T-cell (primary cell): ENCODE measurements at places on chromosomes 5 and 9.

DNA sequence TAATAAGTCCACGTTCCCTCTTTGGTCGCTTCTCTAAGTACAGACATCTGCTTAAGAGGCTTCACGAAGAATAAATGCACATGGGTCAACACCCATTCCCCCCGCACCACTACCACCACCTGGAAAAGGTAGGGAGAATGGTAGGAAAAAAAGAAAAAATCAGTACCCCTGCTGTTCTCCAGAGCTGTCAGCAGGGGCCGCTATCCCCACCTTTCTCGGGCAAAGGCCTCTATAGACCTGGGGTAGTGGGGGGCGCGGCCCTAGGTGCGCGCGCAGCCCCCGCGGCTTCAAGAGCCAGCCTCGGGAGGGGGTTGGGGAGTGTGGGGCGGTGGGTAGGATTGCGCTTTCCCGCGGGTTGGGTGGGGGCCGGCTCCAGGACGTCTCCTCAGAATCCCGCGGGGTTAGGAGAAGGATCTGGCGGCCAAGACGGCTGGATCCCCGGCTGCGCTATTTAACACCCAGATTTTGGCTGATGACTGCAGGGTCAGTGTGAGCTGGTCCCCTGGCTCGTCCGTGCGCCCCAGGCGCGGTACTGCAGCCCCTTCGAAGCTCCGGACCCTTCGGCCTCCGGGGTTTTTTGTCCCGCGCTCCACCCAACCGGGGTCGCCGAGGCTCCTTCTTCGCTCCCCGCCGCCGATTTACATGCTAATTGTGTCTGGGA is 1.6 kb upstream of the SEMA6A start:
- no peak overlapping the region for H3K27ac ChIP-seq
- H3K4me3 ChIP-seq, result peak overlapping the region; percentile 70
- H3K27me3 ChIP-seq, result peaks cover 2% of the 10 kb centered on the region
- peaks cover 33% of the 10 kb centered on the region for H3K4me1 ChIP-seq
- DNase-seq, result no peak

DNA sequence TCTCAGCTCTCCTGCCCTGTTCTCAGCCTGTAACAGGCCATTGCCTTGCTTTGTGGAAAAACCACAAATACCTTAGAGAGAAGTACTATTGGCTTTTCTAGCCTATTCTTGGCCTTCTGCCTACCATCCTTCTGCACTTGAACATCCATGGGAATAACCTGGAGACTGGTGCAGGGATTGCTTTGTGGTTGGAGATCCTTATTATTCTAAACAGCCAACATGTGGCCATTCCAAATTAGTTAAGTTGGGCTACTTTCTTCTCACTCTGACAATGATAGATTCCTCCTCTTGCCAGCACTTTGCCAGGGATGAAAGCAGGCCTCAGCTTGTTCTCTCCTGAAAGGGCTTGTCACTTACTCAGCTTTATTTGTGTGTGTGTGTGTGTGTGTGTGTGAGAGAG is 240.4 kb downstream of the GLIS3 start:
- no peak overlapping the region for H3K4me3 ChIP-seq
- no peaks in the 10 kb centered on the region for H3K4me1 ChIP-seq

GRCh38 chr9:27394154-27394825 is 97.3 kb upstream of the EQTN start:
- H3K36me3 ChIP-seq, result no peaks in the 10 kb centered on the region
- H3K27ac ChIP-seq, result no peak overlapping the region
- H3K4me1 ChIP-seq, result no peaks in the 10 kb centered on the region
- no peak for DNase-seq
- H3K4me3 ChIP-seq, result no peak overlapping the region

DNA sequence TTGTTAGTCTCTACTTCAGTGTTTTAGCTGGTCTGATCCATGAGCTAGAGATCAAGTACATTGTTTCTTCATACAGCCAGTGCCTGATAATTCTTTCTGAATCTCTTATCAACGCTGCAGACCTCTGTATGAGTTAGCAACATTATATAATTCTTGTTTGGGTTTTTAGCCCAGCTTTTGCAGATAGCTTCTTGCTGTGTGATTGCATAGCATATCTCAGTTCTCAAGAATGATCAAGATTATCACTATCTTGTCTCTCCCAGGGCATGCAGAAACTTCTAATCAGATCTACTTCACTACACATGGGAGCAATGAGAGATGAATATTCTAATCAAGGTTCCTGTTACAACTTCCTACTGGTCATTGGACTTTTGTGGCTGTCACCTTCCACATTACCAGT is 158.3 kb downstream of the FAM174A start:
- H3K4me1 ChIP-seq, result peaks cover 2% of the 10 kb centered on the region
- H3K36me3 ChIP-seq, result no peaks in the 10 kb centered on the region
- no peak overlapping the region for H3K4me3 ChIP-seq
- DNase-seq, result no peak
- no peaks in the 10 kb centered on the region for H3K27me3 ChIP-seq

GRCh38 chr5:115559524-115559923 is 14.9 kb upstream of the FEM1C start:
- H3K4me1 ChIP-seq, result no peaks in the 10 kb centered on the region
- no peak for DNase-seq

DNA sequence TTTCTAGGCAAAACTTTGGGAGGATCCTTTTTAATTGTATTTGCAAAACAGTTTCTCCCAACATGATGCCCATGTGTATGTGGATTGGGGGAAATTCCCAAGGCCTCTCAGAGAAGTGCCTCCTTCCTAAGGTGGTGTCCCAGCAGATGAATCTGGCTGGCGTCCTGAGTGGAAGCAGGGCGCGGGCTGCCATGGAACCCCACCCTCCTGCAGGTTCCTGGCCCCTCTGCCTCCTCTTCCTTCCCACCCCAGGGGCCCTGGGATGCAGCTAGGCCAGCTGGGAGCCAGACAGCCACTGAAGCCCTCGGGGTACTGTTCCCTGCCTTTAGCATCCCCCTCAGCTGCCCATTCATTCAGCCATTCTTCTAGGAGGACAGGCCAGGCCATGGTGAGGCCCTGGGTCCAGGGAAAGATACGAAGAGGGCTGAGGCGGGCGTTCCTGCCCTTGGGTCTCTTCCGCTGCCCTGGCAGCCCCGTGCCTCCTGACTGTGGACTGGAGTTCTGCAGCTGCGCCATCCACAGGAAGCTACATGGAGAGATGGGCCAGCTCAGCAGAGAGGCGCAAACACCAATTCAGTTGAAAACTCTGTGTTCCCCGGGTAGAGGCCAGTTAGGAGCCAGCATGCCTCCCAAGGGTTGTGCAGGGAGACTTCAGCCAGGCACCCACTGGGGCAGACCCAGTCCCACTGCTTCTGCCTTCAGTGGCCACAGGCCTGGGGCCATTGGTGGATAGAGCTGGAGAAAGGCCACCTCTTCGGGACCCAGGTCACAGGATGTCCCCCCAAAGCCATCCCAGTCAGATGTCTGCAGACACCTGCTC is 36.5 kb downstream of the ADAMTS2 start:
- no peak overlapping the region for H3K4me3 ChIP-seq
- H3K36me3 ChIP-seq, result no peaks in the 10 kb centered on the region
- H3K4me1 ChIP-seq, result no peaks in the 10 kb centered on the region
- H3K27me3 ChIP-seq, result no peaks in the 10 kb centered on the region

DNA sequence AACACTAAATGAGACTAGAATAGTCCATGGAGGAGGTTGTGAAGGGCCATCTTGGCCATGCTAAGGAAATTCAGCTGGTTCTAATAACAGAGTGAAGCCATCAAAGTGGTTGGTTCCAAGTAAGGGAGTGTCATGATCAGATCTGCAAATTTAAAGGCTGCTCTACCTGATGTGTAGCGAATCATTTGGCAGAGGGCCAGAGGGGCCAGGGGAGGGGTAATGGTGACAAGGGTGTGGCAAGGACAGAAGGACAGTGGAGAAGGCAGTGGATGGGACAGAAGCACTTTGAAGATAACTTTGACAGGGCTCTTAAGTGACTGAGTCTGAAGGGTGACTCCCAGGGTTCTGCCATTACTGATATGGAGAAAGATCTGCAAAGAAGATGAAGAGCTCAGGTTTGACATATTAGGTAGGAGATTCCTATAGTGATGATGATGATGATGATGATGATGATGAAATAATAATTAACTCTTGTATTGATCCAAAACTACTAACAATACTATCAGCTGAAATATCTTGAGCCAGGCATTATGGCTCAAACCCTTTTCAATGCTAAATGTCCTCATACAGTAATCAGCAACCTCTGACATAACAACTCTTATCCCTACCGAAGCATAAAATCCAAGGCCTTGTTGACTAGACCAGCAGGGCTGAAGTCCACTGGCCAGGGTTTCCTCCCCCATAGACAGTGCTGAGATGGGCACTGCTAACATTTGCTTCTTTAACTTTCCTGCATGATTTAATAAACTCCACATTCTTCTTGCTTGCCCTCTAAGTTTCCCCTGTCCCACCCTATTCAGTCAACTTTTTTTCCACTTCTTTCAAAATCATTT is 20.0 kb downstream of the KIAA1191 start:
- peaks cover 2% of the 10 kb centered on the region for H3K36me3 ChIP-seq
- no peak for DNase-seq
- H3K27ac ChIP-seq, result no peak overlapping the region
- H3K4me3 ChIP-seq, result no peak overlapping the region
- no peaks in the 10 kb centered on the region for H3K27me3 ChIP-seq
- no peaks in the 10 kb centered on the region for H3K4me1 ChIP-seq

- DNase-seq, result no peak
- H3K36me3 ChIP-seq, result no peaks in the 10 kb centered on the region
- H3K4me1 ChIP-seq, result no peaks in the 10 kb centered on the region
- no peak overlapping the region for H3K4me3 ChIP-seq
Observed at GRCh38 chr9:109238125-109238524, 71.1 kb upstream of the FRRS1L start.

GRCh38 chr5:119951330-119951934 is 322.1 kb downstream of the FAM170A start:
- no peak overlapping the region for H3K4me3 ChIP-seq
- H3K4me1 ChIP-seq, result no peaks in the 10 kb centered on the region
- no peaks in the 10 kb centered on the region for H3K36me3 ChIP-seq
- no peak for DNase-seq
- no peaks in the 10 kb centered on the region for H3K27me3 ChIP-seq
- no peak overlapping the region for H3K27ac ChIP-seq

GRCh38 chr5:173638126-173639040 is 21.9 kb upstream of the BOD1 start:
- H3K27me3 ChIP-seq, result peaks cover 8% of the 10 kb centered on the region
- H3K36me3 ChIP-seq, result no peaks in the 10 kb centered on the region
- H3K27ac ChIP-seq, result no peak overlapping the region
- no peak overlapping the region for H3K4me3 ChIP-seq
- no peaks in the 10 kb centered on the region for H3K4me1 ChIP-seq
- no peak for DNase-seq

DNA sequence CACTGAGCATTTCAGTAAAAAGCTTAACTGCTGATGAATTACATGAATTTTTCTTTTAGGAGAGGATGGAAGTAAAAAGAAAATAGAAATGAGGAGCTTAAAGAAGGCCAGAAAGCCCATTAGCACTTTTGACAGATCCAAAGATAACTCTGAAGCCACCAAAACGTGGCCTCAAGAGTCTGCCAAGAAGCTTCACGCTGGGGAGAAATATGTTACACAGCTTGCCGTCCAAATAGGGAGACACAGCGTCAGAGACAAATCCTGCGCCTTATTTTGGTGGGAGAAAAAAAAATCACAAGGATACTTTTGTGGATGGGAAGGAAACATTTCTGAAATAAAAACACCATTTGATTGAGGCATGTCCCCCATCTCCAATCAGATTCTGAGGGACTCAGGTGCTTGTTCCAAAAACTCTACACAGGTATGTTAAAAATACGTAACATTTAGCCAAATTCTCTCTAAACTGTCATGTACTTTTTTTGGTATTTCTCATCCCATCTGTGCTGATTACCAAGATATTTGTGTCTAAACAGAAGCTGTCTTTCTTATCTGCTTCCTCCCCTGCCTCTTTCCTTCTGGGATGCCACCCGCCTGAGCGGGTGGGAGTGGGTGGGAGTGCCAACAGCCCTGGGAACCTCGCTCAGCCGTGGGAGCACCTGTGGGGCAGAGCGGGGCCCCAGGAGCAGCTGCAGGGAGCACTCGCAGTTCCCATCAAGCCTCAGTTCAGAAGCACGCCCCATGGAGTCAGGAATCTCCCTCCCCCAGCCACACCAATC is 275.5 kb downstream of the DENND1A start:
- DNase-seq, result no peak
- H3K4me1 ChIP-seq, result no peaks in the 10 kb centered on the region
- H3K36me3 ChIP-seq, result peaks cover 5% of the 10 kb centered on the region
- H3K27ac ChIP-seq, result no peak overlapping the region
- H3K27me3 ChIP-seq, result no peaks in the 10 kb centered on the region
- H3K4me3 ChIP-seq, result no peak overlapping the region

DNA sequence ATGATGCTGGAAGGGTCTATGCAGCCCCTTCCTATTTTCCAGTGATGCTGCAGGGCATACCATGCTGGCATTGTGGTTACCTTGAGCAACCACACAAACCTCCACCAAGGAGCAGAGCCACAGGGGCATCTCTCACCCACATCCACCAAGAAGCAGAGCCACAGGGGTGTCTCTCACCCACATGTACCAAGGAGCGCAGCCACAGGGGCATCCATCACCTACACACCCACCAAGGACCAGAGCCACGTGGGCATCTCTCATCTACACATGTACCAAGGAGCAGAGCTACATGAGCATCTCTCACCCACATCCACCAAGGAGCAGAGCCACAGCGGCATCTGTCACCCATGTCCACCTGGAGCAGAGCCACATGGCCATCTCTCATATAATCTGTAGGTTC is 8.8 kb upstream of the GM2A start:
- no peak overlapping the region for H3K4me3 ChIP-seq
- no peaks in the 10 kb centered on the region for H3K4me1 ChIP-seq
- peaks cover 2% of the 10 kb centered on the region for H3K36me3 ChIP-seq
- DNase-seq, result no peak
- H3K27ac ChIP-seq, result no peak overlapping the region

DNA sequence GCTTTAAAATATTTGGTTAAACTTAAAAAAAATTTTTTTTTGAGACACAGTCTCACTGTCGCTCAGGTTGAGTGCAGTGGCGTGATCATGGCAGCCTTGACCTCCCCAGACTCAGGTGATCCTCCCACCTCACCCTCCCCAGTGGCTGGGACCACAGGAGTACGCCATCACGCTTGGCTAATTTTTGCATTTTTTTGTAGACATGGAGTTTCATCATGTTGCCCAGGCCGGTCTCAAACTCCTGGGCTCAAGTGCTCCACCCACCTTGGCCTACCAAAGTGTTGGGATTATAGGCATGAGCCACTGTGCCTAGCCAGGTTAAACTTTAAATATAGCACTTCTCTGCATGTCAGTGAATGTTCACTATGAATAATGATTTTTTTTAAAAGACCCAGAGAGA is 224.5 kb upstream of the RFX3 start:
- H3K27me3 ChIP-seq, result no peaks in the 10 kb centered on the region
- H3K36me3 ChIP-seq, result no peaks in the 10 kb centered on the region
- no peak overlapping the region for H3K27ac ChIP-seq
- no peaks in the 10 kb centered on the region for H3K4me1 ChIP-seq
- no peak for DNase-seq
